Myocyte (in vitro differentiated cells): ENCODE measurements at places on chromosomes 5 and 9.

DNA sequence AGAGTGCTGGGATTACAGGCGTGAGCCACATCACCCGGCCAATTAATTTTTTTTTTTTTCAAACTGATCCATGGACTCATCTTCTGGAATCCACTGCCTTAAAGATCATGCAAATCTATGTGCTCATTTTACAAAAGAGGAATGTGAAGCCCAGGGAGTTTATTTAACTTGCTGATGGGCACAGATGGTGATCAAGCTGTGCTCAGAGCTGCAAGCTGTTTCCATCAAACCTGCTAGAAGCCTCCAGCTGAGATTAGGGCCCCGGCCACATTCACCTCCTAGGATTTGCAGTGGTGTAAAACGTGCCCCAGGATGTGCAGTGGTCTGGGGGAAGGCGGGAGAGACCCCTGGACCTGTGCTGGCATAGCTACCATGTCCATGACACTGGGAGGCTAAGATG, 56.1 kb upstream of the TUT7 start:
- no peak for DNase-seq

DNA sequence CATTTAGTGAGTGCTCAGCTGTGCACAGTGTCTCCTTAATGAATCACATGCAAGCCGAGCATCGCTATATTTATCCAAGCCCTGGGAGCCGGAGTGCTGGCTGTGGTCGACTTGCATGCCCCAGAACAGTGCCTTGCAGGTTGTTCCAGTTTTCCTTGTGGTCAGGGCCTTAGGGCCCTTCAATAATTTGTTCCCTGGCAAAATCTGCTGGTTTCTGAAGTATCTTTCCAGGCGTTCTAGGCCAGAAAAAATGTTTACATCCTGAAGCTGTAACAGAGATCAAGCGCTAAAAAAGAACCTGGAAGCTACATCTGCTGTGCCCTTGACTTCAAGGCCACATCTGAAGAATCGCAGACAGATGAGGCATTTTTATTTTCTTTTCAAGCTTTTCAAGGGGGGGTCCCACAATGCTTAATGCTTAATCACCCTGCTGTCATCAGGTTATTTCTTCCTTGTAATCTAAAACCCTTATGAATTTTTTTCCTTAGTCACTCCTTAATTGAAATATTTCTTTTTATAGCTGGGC, 105.8 kb downstream of the DOCK2 start:
- peak; percentile 85 for DNase-seq

- no peak for DNase-seq
These were observed 236.1 kb downstream of the ADAMTSL1 start for GRCh38 chr9:18710065-18710464.

- peak; percentile 22 for DNase-seq
These were observed 348.5 kb downstream of the TMEM232 start for GRCh38 chr5:110377943-110378342.

GRCh38 chr5:113574417-113574816, 60.9 kb downstream of the YTHDC2 start:
- DNase-seq: peak; percentile 87

DNA sequence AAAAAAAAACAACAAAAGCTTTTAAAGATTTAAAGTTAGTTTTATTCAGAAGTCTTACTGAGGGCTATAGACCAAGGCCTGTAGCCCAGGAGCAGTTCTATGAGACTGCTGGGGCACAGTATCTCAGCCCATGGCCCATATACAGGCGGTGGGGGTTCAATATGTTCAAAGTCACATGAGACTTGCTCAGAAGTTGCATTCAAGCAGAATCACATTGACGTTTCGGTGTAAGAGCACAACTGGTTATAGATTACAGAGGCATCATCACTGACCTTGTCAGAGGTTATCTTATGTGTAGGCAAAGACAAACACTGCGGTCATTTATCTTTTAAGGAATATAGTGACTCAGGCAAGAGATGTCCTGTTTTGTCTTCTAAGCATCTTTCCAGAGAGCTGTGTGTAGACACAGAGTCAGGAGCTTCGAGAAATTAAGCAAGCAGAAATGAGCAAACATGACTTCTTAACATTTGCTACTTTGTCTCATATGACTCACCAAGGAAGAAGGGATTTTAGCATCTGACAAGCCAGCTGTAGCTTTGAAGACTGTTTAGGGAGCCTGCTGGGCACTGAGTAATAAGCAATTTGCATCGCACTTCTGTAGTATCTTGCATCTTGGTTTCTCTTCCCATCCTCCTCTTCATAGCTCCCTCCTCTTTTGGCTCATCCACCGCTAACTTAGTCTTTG, 12.9 kb upstream of the F2RL1 start:
- DNase-seq: peak; percentile 77

GRCh38 chr9:72486594-72486955, 34.8 kb upstream of the TMC1 start:
- peak; percentile 57 for DNase-seq

DNA sequence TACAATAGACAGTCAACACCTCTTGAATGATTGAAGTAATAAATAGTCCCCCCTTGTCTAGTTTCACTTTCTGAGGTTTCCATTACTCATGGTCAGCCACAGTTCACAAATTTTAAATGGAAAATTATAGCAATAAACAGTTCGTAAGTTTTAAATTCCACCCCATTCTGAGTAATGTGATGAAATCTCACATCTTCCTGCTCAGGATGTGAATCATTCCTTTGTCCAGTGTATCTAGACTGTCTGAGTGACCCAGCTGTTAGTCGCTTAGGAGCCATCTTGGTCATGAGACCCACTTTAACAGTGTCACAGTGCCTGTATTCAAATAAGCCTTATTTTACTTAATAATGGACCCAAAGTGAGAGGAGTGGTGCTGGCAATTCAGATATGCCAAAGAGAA, 311.6 kb upstream of the PRR16 start:
- peak; percentile 63 for DNase-seq

- DNase-seq: no peak
These were observed 18.9 kb upstream of the MLANA start for GRCh38 chr9:5871785-5872184.

DNA sequence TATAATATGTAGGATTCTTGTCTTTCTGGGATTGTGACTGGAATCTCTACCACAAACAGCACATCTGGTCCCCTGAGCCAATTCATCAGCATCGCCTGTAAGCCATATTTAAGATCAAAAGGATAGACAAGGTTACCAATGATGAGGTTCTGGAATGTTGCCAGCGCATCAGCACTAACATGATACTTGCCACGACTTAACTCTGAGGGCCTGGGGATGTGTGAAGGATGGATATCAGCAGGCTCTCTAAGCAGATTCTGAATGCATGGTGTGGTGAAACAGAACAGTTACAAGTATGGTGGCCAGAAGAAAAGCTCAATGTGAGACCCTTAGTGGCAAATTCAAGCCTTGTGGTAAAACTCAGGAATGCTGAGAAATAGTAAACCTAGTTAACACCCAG, 143.0 kb downstream of the XRCC4 start:
- peak; percentile 9 for DNase-seq

DNA sequence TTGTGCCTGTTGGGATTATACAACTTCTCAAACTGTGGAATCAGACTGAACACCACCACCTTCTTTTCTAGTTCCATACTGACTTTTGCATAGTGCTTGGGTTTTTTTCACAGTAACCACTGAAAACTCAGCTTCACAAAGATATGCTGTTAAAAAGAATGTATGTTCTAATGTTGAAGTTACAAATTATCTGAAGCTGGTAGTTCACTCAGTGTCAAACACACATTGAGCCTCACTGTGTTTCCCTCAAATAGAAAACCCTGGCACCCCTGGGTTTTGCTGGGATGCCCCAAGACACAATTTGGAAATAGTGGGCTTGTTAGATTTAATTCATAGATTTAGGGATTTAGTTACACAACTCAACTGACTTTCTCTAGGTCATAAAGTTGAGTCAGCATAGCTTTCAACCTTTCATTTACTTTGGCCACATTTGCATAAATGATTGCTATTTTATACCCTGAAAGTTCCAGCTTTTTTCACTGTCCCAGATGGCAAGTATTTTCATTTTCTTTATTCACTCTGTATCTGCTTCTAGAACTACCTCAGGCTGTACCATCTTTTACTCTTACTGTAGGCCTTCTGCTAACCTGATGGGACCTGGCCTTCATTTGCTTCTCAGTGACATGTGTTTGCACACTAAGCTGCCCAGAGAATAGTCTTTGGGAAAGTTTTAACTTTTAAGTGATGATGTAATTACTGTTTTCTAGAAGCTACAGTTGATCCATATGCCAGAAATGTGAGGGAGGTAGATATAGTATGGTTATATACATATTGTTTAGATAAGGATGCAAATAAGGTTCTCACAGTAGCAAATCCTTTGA, 115.1 kb downstream of the CDC42SE2 start:
- DNase-seq: no peak
